ENCODE measurements at places on chromosomes 1 and 21.

DNA sequence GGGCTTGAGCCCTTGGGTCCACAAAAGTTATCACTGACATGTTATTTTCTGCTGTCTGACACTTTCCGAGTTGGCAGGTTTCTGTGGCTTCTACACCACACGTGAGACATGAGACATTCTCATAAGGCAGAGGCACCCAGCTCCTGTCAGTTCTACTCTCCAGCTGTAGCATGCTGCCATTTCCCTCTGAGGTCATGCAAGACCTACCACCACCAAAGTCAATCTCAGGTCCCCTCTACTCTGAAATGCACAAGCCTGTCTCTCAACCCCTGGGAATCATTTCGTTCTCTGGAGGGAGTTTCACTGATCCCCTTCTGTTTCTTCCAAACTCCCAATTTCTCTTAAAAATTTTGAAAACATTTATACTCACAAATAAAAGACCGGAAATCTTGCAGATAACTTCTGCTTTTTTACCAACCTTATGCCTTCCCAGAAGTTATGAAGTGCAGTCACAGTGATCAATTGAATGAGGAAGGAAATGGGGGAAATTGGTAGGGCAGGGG, 39.5 kb upstream of the CR2 start:
- no peak for DNase-seq

DNA sequence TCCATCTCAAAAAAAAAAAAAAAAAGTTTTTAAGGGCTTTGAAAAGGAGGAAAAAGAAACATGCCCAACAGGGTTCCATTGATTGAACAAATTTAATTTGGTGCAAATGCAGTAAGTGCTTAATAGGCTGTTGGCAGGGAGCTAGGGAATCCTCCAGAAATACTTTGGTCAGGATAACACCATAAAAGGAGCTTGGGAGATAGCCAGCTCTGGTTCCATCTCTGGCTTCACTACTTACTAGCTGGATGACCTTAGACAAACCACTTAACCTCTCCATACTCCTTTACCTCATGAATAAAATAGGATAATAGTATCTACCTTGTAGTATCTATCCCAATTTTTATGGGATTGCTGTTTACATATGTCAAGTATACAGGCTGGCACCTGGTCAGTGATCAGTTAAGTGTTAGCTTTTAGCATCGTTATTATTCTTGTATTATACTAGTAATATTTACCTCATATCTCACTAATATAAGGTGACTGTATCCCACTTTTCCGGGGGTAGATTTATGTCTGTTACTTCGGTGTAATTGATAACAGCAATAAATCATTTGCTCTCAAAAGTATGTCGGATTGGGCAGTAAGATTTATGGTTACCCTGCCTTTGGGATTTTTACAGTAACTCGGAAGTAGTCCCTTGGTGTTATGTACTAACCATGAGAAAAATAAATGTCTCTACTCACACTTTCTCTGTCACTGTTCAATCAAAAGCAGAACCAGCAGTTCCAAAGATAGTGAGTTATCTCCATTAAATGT, 36.4 kb downstream of the BTG3 start:
- peak; percentile 22 for DNase-seq

GRCh38 chr1:7643530-7643929, 127.6 kb upstream of the VAMP3 start:
- DNase-seq: no peak

- no peak for DNase-seq
Measured at GRCh38 chr1:177341773-177342172, 171.0 kb downstream of the BRINP2 start.

GRCh38 chr1:44239331-44239960, 26.2 kb downstream of the DMAP1 start:
- no peak for DNase-seq

GRCh38 chr1:100353071-100353801, 930 bp downstream of the CDC14A start:
- DNase-seq: no peak

- no peak for DNase-seq
Measured at GRCh38 chr1:50705041-50705440, 255.0 kb downstream of the FAF1 start.

- DNase-seq: no peak
Measured at GRCh38 chr1:203177036-203177405, 1.4 kb upstream of the MYBPH start.

GRCh38 chr1:180053594-180054567, 99.3 kb downstream of the CEP350 start:
- no peak for DNase-seq

Data from renal cortical epithelial cell (primary cell).